ENCODE measurements at places on chromosomes 16 and 17. TPM values are rescaled to one million over a fixed set of nuclear protein-coding genes. Genes with fewer than 3 reads are reported as not detected.

The SLC43A2 gene
- 1.3 TPM for total RNA-seq

- no peak for DNase-seq
Measured at GRCh38 chr16:84597931-84598351, 19.9 kb downstream of the COTL1 start.

GRCh38 chr16:89605186-89605970 is 8.1 kb upstream of the DPEP1 start:
- no peak for DNase-seq

The TMEM208 gene
- 37.7 TPM for total RNA-seq

The SULT1A4 gene
- 12.8 TPM for total RNA-seq

The HES7 gene
- total RNA-seq: 9.0 TPM

The TK1 gene
- 36.4 TPM for total RNA-seq

- DNase-seq: no peak
Measured at GRCh38 chr17:83202002-83203000, 122.9 kb downstream of the METRNL start.

DNA sequence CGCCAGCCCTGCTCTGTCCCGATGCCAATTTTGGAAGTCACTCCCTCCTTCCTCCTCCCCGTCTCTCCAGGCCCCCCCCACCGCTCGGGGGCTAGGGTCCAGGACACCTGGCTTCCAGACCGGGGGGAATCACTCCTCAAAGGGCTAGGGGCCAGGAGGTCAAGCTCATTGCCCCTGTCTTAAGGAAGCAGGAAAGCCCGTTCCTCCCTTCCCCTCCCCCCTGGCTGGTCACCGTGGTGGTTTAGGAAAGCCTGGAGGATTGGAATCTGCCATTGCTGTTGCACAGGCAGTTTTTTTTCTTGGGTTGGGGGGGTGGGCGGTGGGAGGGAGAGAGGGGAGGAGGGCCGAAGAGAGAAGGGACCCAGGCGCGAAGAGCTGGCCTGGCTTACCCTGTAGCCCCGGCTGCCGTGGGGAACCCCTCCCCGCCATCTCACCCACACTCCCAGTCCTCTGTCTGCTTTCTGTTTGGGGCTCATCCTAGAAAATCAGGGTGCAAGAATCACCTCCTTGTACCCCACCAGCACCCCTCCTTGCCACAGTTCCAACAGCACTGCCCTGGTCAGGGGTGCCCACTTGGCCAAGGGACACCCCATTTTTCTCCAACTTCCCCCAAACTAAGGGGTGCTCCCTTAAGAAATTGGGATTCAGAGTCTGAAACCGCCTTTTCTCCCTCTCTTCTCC is 2.9 kb upstream of the BCL6B start:
- no peak for DNase-seq

GRCh38 chr17:73062726-73063125 is 29.8 kb downstream of the SLC39A11 start:
- DNase-seq: no peak
